Naive thymus-derived CD8-positive, alpha-beta T cell (primary cell): ENCODE measurements at places on chromosomes 7 and 10.
A peak's percentile ranks its signal among the peaks of the same experiment; 100 is the strongest.

GRCh38 chr10:30594077-30594476, 35.5 kb downstream of the LYZL2 start:
- DNase-seq, result no peak

DNA sequence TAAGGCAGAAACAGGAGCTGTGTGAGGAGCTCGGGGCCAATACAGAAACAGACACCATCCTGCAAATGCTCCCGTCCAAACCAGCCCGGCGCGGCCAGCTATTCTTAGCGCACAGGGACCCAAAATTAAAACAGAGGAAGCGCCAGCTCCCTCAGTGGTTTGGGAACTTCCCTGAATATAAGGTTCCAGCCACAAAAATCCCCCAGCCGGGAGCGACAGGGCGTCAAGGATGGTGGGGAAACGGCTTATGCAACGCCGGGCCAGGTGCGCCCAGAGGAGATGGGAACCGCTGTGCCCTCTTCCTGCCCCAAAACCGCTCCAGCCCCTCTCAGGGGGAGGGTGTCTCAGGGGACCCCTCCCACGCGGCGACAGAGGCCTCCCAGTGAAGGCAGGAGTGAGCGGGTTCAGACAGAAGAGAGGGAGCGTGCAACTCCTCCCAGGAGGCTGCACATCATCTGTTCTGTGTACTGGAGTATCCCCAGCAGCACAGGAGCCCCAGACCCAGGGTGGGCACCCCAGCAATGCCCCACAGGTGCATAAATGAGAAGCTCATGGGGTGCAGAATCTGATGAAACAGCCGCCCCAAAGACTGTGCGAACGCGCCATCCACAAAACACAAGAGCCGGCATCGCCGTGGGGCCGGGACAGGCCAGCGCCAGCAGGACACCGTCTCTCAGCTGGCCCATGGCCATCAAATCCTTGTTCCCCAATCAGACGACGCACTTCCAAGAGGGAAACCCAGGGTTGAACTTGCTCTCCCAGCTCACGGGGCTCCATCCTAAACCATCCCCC, 73.9 kb upstream of the PDGFA start:
- DNase-seq, result peak; percentile 64

GRCh38 chr10:412109-412508, 276.9 kb downstream of the ZMYND11 start:
- no peak for DNase-seq

- no peak for DNase-seq
Measured at GRCh38 chr10:16280595-16280994, 156.2 kb upstream of the PTER start.

DNA sequence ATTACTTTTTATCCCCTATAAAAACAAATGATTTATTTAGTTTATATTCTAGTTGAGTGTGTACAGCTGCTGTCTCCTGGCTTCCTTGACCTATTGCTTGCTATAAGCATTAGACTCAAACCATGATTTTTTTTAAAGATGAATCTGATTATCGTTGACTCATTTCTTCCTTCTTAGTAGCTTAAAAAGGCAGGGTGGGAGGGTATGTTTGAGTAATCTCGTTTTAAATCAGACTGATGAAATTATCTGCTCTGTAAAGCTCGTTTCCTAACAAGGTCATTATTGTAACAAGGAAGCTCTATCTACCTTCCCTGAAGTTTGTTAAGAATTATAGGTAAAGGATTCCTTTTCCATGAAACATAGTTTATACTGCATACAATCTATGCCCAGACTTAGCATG, 276.3 kb upstream of the KCND2 start:
- DNase-seq, result no peak

GRCh38 chr10:110372656-110373055, 67.9 kb upstream of the SMNDC1 start:
- no peak for DNase-seq

- peak; percentile 50 for DNase-seq
Measured at GRCh38 chr10:770975-771374, 81.5 kb upstream of the DIP2C start.

DNA sequence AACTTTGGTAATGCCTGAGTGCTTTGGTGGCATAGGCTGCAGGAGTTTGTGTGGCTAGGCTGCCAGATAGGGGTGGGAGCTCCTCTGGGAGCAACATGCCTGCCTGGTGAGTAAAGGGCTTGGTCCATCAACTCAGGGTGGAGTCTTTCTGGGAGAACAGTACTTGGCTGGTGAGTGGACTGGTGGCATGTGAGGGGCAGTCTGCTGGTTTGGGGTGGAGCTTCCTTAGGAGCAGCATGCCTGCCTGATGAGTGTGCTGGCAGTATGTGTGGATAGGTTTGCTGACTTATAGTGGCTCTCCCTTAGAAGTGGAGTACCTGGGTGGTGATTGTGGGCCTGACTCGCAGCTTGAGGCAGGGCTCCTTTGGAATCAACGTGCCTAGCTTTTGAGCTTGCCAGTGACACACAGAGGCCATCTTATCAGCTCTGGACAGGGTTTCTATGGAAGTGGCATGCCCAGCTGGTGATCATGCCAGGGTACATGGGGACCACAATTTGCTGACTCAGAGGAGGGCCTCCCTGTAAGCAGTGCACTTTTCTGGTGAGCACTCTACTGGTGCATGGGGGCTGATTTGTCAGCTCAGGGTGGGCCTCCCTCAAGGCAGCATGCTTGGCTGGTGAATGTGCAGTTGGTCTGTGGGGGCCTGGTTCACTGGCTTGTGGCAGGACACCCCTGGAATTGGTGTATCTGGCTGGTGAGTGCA, 35.0 kb upstream of the SRI start:
- no peak for DNase-seq

DNA sequence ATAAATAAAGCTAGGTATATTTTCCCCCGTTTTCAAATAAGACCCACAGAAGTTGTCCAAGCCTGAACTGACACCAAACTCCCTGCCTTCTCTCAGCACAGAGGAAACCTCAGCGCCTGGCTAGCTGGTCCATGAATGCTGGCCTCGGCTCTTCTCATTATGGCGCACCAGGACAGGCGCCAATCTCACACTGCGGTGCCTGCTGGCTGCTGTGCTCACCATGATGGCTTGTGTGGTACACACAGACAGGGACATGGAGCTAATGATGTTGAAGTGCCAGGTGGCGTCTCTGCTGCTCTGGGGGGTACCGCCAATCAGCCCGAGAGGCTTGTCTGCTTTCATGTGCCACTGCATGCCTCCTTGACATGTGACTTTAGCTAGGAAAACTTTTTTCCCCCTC, 43.2 kb upstream of the USP6NL start:
- no peak for DNase-seq

GRCh38 chr10:77526868-77527617, 110.6 kb downstream of the KCNMA1 start:
- DNase-seq, result no peak

DNA sequence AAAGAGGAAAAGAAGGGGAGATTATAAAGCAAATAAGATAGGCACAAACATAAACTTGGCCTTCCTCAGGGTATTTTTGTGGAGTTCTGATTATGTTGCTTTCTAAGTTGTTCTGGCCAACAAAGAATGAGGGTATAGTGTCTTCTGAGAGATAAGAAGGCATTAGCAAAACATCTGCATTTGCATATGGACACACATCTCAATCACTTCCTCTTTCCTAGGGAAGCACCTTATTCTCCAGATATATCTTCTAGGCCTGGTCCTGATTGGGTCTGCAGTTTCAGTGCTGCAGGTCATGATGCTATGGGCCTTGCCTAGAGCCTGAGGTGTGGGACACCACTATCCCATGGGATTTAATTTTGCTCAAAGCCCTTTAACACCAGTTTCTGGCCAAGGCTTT, 308.8 kb upstream of the PHYHIPL start:
- DNase-seq, result no peak

GRCh38 chr7:13115855-13116254, 428.4 kb downstream of the ARL4A start:
- DNase-seq, result no peak

GRCh38 chr10:8137272-8137681, 82.8 kb downstream of the GATA3 start:
- DNase-seq, result no peak

DNA sequence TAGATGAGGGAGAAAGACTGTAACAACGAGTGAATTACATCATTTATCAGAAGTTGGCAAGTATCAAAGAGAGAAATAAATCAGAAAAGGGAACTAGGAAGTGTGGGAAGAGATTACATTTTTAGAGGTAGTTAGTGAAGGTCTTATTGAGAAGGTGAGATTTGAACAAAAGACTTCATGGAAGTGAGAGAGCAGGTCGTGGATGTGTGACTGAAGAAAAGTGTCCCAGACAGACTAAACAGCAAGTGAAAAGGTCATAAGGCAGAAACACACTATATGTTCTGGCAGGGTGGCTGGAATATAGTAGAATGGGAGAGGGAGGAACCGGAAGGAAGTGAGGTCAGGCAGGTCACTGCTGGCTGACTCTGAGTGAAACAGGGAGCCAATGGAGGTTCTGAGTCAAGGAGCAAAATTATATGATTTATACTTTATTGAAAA, 35.7 kb upstream of the RHOBTB1 start:
- DNase-seq, result no peak

DNA sequence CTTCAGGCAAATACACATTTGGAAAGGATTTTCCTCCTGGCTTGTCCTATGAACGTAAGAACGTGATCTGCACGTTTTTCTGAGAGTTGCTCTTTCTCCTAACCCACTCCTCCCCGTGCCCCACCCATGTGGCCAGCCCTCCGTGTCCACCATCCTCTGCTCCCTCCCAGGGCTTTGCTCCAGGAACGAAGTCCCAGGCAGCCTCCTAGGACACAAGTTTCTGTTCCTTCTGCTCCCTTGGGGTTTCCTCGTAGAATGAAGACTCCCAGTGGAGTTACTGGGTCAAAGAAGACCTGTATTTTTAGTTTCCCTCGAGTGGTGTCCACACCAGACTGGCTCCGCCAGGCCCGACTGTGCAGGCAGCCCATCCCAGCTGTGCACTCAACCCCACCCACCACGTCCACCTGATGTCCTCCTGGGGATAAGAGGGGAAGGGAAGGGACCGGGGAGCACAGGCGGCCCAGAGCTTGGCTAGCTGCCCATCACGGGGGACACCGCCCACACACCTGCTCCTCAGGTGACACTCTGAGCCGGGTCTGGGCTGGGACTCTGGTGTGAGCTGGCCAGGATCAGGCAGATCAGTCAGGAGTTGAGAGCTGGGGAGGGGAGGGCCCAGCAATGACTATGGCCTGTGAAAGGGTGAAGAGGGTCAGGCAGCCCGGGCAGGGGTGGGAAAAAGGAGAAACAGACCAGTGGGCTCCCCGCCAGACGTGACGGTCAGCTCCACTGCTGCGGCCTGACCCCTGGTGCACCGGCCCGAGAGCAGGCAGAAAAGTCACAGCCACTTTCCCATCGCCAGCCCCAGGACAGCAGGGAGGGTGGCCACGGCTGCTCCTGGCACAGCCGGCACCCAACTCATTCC, 54.3 kb upstream of the PPP2R2D start:
- no peak for DNase-seq

DNA sequence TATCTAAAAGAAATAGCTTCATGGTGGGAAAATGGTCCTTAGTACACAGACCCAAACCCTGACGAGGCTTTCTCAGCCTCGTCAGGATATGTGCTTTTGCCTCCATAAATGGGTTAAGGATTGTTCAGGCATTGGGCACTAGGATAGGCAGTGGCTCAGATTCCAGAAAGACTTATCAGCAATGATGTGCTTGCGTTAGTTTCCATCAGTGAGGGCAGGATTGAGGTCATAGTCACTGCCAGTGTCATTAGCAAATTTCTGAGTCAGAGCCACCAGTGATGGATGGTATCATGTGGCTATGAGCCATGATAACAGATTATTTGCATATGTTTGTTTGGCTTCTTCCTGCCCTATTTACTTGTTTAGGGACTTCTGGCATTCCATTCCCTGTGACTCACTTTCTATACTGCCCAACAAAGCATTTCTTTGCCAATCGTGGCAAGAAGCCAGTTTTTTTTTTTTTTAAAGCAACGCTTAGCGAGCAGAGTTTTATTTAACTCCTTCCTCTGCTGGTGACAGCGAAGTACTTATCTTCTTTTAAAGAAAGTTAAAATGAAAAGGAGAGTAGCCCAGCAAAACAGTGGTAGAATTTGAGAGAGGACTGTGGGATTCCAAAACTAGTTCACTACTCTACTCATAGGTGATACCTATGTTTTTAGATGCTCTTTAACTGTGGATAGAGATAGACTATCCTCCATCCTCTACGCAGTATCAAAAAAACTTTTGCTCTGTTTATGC, 44.4 kb downstream of the MYPN start:
- no peak for DNase-seq

DNA sequence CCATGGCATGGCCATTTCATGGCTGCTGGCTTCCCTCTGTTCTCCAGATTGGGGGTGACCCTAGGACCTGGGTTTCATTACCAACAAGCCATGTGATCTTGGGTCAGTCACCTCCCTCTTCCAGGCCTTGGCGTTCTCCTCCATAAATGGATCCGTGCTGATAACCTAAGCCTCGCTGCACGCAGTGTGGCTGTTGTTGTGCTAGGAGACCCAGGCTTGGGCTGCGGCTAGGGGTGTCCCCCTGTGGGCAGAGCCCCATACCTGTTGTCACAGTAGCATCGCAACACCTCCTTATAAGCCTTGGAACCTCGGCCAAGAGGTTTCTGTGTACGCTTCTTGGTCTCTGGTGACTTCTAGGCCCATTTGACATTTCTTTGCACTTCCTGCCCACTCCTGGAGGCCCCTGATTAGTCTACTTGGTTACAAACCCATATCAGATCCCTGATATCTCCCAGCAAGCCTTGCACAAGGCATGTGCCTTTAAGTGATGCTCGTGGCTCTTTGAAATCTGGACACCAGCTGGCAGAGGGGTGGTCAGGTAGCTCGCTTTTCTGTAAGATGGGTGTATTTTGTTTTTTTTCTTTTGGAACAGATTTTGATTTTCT, 23.6 kb downstream of the ZMIZ1 start:
- no peak for DNase-seq

DNA sequence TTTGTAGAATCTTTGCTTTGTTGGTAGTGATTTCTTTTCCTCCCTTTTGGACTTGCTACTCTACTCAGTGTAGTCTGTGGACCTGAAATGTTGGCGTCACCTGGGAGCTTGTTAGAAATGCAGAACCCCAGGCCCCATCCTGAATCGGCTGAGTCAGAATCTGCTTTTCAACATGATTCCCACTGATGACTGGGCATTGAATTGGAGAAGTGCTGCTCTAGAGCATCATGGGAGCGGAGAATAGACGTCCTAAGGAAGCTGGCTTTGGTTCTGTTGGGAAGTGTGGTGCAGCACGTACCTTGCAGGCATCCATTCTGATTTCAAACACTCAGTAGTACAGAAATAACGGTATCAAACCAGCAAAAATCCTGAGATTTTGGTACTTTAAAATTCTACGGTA, 54.7 kb downstream of the RBM33 start:
- no peak for DNase-seq

DNA sequence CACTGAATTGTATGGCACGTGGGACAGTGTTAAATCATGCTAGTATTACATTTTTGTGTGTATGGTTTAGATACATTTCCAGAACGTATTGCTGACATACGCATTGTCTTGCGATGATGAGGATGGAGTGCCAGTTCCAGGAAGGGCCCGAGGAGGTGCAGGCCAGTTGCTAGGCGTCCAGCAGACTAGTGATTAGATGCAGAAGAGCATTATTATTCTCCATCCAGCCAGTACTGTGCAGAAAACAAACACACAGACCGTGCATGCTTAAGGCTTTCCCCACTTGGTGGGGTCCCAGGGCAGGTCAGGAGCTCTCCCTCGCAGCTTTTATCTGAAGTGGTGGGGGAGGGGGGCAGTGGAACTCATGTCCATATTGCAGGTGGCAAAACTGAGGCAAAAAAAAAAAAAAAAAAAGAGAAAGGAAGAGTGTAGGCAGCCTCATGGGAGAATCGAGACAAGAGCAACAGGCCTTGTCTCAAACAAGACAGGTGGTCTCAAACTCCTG, 189.2 kb downstream of the CAMK1D start:
- DNase-seq, result no peak

- no peak for DNase-seq
Measured at GRCh38 chr7:1693991-1694524, 24.0 kb downstream of the ELFN1 start.
